ENCODE measurements at places on chromosomes 2 and 18.

DNA sequence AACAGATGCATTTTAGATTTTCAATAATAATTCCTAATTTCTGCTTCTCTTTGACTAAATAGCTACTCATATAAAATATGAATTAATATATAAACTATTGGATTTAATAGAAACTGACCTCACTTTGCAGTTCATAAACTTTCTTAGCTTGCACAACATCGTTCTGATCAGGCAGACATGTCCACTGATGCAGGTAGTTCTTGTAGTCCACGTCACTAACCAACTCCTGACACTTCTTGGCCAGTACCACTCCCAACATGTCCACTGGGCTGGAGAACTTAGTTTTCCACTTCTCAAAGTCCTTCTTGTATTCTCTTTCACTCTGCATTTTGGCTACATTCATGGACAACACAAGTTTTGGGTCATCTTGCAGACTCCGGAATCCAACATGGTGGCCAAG lies 83.8 kb downstream of the NEB start:
- DNase-seq = no peak

GRCh38 chr2:241088376-241088775 lies 13.7 kb downstream of the MTERF4 start:
- DNase-seq = no peak

GRCh38 chr2:84515788-84516187 lies 510 bp upstream of the DNAH6 start:
- DNase-seq = no peak

- DNase-seq = no peak
These were observed 758.1 kb upstream of the SALL3 start for GRCh38 chr18:78221496-78221895.

- DNase-seq = no peak
These were observed 223.1 kb downstream of the C1D start for GRCh38 chr2:67839668-67840067.

GRCh38 chr2:31440764-31441163 lies 26.2 kb upstream of the XDH start:
- no peak for DNase-seq

DNA sequence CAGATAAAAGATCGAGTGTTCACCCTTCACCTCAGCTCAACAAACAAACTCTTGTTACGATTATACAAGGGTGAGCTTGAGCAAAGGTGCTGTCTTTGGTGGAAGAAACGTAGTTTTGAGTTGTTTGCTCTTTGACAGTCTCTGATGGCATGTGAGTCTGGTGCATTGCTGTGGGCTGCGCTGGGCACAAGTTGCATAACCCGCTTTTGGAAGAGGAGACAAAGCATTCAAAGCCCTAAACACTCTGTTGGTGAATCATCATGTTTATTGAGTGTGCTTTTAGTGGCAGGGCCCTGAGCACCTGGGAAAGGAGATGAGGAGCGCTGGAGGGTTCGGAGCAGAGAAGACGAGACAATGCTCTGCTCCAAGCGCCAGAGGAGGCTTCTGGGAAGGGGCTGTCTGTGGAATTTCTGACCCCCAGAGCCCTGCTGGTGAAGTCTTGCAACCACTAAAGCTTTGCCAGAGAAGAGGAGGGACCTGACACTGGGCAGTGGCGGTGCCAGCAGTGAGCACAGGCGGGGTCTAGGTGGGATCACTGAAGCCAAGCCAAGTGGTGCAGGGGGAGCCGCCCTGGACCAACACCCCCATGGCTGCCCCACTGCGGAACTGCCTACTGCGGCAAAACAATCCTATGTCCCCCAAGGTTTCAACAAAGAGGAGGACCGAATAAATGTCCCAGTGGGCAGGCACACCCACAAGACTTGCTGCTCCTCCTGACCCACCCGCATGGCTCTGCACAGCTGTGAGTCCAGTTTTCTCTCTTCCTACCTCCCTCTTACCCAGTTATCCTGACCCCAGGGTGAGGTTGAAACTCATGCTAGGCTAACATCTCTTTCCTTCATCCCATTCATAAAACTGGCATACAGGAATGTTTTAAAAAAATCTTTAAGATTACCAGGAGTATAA lies 64.0 kb downstream of the TNFRSF11A start:
- DNase-seq = no peak

GRCh38 chr2:238129166-238130010 lies 9.1 kb upstream of the KLHL30 start:
- DNase-seq = no peak

DNA sequence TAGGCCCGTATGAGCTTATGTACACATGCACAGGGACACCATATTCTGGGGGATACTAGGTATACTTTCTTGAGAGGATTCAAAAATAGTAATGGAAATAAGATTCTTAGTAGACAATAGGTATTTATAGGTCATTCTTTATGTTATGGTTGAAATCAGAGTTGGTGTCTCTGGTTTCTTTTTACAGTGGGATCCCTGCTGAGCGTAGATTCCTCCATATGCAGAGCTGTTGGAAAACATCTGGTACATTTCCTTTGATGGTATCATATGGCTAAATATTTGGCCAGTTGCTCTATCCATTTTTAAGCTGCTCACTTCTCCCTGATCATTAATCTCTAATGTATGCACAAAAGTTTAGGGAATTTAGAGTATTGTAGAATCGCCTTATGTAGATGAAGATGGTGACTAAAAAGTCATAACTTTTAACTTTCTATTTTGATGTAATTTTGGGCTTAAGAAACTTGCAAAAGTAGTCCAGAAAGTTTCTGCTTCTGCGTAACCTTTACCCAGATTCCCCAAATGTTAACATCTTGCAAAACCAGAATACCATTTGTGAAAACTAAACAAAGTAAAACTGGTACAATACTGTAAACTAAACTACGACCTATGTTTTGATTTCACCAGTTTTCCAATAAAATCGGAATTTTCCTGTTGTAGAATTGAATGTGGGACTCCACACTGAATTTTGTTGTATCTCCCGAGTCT lies 5.4 kb downstream of the ARHGAP28 start:
- no peak for DNase-seq

GRCh38 chr2:58130238-58130637 lies 83.6 kb downstream of the VRK2 start:
- no peak for DNase-seq

- no peak for DNase-seq
These were observed 64.8 kb upstream of the PID1 start for GRCh38 chr2:229335877-229336346.

DNA sequence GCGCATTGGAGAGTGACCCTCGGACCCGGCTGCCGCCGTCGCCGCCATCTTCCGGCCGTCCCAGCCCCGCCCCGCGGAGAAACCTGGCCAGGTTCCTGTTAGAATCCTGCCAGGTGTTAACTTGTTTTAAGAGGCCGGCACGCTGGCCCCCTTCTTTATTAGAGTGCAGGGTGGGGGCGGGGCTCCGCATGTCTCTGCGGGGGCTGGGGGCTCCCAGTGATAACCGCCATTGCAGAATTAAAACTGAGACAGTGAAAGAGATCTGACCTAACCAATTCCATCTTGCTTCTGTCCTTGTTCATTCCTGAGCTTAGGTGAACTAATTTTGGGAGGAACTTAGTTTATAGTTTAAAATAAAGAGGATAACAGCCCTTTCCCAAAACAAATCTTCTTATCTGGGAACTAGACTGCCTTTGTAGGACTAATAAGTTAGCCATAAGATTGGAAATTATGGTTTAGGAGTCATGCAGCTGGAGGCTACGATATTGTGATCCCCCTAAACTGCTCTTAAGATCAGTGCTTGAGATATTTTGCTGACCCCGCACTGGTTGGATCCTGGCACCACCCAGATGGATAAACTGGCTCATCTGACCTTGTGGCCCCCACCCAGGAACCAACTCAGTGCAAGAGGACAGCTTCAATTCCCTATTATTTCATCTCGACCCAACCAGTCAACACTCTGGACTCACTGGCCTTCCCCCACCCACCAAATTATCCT lies 543 bp upstream of the STARD7 start:
- no peak for DNase-seq

DNA sequence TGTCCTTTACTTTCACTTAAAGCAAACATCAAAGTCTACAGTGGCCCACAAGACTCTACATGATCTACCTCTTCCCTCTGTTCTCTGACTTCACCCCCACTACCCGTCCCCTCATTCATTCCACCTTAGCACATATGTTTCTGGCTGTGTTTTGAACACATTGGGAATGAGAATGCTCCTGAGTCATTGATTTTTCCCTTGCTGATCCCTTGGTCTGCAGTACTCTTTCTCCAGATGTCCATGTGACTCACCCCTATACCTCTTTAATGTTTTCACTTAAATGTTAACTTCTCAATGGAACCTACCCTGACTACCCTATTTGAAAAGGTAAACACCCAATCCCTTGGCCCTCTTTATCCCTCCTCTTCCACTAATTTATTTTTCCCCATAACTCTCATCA lies 30.7 kb upstream of the FRZB start:
- no peak for DNase-seq

- no peak for DNase-seq
These were observed 42.5 kb downstream of the DOCK10 start for GRCh38 chr2:224999754-225000153.

GRCh38 chr18:69265656-69266055 lies 135.0 kb upstream of the DOK6 start:
- no peak for DNase-seq

DNA sequence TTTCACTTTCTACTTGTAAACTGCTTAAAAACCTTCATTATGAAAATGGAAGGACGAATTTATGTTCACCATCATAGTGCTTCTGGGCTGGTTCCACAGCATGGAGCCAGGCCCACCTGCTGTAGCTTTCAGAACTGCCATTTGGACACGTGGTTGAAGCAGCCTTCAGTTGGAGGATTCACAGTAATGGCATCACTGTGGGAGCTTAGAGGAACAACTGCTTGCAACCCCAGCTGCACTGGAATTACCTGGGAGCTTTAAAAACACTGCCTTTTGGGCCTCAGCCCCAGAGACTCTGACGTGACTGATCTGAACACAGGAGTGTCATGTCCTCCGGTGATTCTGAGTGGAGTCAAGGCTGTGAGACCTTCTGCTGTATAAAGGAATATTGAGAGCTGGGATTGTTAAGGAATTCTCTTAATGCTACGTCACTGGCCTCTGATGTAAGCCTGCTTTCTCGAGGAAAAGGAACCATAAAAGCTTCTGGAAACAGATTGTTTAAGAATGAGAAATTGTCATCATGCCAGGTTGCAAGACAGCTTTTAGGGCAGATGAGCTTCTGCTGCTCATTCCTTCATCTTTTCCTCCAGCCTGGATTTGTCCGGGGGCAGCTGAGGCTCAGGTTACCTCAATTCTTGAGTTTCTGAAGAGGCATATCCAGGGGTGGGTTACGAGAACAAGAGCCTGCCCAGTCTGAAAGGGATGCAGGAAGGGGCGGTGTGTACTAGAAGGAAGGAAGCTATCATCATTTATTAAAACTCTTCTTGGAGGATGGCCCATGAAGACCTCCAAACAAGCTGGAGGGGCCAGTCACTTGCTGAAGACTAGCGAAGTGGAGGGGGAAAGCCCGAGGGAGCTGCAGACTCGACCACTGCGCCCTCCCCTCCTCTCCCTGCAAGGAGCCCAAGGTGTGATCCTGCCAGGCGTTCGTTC lies 1.3 kb upstream of the IL1R1 start:
- no peak for DNase-seq

DNA sequence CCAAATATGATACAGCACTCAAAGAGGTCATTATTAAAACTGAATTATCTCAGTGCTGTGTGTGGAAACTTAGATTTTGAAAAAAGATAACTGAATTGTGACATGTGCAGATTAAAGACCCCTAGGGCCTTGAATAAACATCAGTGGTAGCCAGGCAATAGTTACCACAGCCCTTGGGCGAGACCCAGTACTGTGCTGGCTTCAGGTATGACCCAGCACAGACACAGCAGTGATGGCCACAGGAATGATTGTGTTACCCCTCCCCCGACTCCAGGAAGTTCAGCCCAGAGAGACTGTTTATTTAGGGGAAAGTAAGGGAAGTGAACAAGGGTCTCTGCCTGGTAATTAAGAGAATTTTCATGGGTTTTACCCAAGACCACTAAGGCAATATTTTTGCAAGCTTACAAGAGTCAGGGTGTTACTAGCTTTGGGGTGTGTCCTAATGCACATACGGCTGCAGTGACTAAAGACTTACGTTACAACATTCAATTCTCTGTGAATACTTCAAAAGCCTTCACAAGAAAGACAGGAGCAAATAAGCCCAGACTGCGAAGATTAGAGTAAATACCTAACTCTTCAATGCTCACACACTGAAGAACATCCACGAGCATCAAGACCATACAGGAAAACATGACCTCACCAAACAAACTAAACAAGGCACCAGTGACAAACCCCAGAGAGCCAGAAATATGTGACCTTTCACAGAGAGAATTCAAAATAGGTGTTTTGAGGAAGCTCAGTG lies 28.2 kb upstream of the ITGAV start:
- no peak for DNase-seq

- no peak for DNase-seq
These were observed 37.5 kb downstream of the ACVR1 start for GRCh38 chr2:157838442-157839161.
